Dorsolateral prefrontal cortex (tissue), 122 donors: ENCODE measurements at places on chromosomes 16 and 17. TPM values are rescaled to one million over a fixed set of nuclear protein-coding genes. Genes with fewer than 3 reads are reported as not detected.

- DNase-seq, result no peak
Observed at GRCh38 chr16:68752602-68753001, 15.5 kb downstream of the CDH1 start.

DNA sequence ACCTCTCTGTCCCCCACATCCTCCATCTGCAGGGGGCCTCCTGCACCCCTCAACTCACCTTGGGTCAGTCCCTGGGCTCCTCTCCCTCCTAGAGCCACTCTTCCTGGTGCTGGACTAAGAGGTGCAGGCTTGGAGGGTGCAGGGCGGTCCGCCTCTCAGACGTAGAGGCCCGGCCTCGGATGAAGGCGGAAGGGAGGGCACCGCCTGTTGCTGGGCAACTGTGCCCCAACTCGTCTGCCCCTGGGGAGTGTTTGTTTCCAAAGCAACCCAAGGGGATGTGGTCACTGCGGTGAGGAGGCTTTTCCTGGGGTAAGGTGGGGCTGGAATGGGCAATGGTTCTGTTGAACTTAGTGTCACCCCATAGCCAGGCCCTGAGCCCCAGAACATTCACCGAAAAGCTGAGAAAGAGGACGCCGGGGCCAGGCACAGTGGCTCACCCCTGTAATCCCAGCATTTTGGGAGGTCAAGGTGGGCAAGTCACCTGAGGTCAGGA lies at the start of gene C16orf54:
TSS of gene C16orf54 (minus strand) at position 138 of the 493 bp plus-strand sequence. CDS start 1,039 bp downstream, outside the sequence.
- DNase-seq, result peak; percentile 50

DNA sequence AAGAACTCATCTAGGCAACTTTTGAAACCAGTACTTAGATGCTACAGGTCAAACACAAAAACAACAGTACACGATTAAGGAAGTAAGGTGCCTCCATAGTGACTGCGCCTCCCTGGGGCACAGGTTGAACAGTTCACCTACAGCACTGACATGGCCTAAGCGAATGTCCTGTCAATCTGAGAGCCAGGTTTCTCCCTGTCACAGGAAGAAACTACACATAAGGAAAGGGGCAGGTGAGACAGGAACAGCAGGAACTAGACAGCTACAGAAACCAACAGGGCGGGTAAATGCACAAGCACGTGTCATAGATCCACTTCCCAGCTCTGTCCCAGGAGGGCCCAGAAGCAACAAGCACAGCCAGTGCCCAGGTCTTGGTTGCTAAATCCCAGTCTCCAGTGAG lies 8.0 kb upstream of the ARHGDIA start:
- no peak for DNase-seq

- DNase-seq, result no peak
Observed at GRCh38 chr17:5527601-5528250, 41.4 kb downstream of the MIS12 start.

The STAT5B gene
- total RNA-seq, result 53.5 TPM

The CTCF gene
- total RNA-seq, result 43.5 TPM

DNA sequence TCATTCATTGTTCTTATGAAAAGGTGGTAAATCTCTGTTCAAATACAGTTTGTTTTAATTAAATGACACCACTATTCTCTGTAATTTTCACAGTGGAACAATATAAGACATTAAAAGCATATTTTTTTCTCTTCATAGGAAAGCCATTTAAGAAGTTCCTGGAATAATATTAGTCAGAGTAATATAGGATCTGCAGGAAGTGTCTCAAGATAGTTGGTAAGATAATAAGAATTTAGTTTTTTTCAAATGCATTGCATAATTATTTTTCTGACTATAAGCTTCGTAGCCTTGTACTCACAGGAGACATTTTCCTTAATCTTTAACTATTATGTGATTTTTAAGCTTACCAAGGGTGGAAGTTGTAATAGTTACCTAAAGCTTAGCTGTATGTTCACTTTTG lies 16.9 kb downstream of the STXBP4 start:
- DNase-seq, result no peak

DNA sequence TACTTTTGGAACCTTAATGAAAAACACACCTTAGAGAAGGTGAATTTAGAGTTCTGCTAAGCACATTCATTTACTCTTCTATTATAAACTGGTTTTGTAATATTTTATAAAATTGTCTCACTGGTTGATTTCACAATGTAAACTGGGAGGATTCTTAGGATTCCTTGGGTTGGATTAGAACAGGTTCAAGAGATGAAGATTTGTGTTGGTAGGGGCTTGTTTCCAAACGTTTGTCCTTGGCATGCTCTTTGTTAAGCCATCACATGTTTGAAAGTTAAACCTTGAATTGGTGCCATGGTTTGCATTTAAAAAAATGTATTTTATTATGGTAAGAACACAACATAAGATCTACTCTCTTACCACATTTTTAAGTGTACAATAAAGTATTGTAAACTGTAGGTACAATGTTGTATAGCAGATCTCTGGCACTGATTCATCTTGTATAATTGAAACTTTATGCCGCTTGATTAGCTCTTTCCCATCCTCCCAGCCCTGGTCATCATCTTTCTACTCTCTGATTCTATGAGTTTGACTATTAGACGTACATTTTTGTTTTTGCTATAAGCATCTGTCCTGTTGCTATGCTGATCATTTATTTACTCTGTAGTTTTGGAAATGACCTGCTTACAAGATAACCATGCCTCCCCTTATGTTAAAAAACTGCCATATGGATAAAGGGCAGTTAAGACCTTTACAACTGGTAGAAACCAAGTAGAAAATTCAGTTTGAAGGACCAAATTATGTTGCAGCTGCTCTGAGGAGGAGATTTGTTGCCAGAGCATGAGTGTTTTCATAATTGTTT lies 9.6 kb downstream of the FTO start:
- DNase-seq, result no peak
